PC-3 (cell line): ENCODE measurements at places on chromosomes 11 and 22.

- DNase-seq, result no peak
These were observed 56.8 kb downstream of the PRR5L start for GRCh38 chr11:36352922-36353321.

GRCh38 chr11:106998116-106998915 is 20.0 kb downstream of the GUCY1A2 start:
- DNase-seq, result no peak

DNA sequence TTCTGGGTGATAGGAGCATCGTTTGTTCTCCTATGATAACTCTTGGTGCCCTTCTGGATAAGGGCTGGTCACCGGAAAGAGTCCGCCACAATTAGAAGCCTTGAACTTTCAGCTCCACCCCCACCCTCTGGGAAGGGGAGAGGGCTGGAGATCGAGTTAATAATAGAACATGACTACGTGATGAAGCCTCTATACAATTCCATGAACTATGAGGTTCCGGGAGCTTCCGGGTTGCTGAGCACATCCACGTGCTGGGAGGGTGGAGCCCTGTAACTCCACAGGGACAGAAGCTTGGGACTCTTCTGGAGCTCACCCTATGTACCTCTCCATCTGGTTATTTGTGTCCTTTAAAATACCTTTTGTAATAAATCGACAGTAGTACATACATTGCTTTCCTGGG is 40.3 kb downstream of the ARHGAP42 start:
- DNase-seq, result no peak

DNA sequence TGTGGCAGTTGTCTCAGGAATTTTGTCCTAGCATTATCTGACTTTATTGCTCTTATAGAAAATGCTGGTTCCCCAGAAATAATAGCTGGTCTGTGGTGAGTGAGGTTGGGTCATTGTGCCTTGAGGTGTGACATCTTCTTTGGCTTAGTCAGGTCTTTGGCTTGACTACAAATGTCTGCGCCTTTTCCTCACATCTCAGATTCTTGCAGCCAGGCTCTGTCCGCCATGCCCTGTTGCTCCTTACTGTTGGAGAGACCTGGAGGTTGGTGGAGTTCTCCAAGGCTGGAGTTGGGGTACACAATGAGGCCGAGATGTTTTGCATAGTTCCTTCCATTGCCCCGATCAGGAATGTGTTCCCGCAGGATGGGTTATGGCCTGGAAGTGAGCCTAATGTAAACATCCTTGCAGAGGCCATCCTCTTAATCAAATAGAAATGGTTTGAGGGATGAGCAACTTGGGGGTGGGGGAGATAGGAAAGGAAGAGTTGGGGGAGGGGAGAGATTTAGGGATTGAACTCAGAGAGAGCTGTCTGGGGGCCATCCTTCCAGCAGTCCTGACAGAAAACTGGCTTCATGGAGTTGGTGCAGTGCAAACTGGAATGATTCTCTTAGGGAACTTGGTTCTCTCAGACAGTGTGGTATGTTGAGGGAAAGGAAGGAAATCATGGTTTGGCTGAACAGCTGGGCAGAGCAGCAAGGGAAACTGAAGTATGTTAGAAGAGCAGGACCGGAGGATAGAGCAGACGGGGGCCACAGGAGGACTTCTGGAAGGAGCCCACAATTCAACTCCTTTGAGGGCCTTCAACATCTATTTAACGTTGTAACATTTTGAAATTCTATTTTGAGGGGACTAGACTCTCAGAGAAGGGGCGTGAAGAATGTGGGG is 49.9 kb downstream of the ZBTB16 start:
- DNase-seq, result no peak

DNA sequence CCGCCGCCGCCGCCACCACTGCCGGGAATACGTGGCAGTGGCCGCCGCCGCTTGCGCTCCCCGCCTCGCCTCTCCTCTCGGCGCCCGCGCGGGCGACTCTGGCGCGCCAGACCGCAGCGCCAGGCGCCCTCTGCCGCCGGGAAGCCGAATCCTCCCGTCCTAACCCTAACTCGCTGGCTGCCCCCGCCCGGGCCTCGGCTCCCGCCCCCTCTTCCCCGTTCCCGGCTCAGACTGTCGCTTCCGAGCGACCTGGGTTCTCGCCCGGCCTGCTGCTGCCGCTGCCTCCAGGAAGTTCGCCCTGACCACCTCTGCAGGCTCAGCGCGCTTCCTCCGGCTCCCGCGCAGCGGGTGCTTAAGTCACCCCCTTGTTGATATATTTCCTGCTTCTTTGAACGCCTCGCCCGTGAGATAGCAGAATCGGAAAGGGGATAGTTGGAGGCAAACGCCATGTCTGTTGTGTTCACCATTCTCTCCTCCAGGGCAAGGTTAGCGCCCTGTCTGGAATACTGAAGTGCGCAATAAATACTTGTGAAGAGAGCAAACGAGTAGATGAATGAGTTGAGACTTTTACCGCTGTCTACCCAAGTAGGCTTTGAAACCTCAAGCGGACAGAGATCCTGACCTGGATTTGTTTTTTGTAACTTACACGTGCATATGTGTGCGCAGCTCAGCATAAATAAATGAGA is at the start of gene SMCO4:
SMCO4 (minus strand) TSS at position 100 of the 686 bp plus-strand sequence. CDS start 64,202 bp downstream, outside the sequence.
- DNase-seq, result peak; percentile 92

GRCh38 chr22:38286915-38287669 is 14.3 kb upstream of the TMEM184B start:
- DNase-seq, result no peak

GRCh38 chr11:27720277-27720830 is 20.1 kb upstream of the BDNF start:
- DNase-seq, result peak; percentile 28

GRCh38 chr11:1409108-1409851 is 19.5 kb downstream of the BRSK2 start:
- peak; percentile 8 for DNase-seq

DNA sequence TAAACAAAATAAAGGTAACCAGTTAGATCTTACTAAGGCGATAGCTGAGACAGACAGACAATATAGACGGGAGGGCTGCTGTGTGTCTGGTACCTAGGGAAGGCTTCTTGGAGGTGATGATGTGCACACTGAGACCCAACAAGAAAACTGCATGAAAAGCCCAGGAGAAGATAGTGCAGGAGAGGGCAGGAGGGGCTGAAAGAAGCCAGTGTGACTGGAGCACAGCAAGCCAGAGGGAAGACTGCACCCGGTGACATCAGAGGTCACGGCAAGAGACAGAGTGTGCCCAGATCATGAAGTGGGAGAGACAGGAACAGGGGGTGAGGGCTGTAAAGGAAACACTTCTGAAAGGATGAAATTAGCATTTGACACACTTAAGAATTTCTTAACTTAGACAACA is 266.3 kb downstream of the BRD1 start:
- DNase-seq, result no peak

DNA sequence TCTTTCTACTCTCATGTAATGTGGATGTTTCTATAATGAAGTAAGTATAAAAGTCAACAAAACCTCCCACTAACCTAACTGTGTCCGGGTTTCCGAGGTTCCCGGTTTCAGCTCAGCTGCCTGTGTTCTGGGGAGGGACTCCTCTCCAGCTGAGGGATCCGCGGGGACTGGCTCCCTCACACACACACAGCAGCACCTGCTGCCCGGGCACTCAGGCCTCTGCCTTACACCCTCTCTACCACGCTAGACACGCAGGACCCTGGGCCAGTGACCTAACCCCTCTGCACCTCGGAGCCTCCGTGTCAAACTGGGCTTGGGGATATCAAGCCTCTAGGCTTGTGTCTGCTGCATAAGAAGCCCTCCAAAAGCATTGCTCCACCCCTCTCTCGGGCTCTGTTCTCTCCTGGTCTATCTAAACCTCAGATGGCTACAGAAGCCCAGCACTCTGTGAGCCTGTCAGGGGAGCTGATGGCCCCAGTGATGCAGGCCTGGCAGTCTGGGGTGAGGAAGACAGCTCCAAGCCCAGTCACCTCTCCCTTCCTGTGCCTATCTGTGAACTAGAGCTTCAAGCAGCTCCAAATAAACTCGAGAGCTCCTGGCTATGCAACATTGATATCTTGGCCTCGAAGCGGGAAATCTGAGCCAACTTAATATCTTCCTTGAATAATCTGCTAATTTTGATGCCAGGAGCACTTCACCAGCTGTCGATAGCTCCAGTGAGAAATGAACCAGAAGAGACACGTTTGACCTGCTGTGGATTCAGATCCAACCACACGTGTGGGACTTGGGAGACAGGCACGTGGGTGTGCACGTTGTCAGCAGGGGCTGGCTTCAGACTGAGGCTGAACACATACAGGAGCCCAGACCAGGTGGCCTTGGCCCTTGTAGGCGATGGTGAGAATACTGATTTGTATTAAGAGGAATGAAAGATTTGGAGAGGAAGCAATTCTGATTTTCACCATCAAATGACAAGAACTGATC is 232.7 kb upstream of the B3GAT1 start:
- no peak for DNase-seq

DNA sequence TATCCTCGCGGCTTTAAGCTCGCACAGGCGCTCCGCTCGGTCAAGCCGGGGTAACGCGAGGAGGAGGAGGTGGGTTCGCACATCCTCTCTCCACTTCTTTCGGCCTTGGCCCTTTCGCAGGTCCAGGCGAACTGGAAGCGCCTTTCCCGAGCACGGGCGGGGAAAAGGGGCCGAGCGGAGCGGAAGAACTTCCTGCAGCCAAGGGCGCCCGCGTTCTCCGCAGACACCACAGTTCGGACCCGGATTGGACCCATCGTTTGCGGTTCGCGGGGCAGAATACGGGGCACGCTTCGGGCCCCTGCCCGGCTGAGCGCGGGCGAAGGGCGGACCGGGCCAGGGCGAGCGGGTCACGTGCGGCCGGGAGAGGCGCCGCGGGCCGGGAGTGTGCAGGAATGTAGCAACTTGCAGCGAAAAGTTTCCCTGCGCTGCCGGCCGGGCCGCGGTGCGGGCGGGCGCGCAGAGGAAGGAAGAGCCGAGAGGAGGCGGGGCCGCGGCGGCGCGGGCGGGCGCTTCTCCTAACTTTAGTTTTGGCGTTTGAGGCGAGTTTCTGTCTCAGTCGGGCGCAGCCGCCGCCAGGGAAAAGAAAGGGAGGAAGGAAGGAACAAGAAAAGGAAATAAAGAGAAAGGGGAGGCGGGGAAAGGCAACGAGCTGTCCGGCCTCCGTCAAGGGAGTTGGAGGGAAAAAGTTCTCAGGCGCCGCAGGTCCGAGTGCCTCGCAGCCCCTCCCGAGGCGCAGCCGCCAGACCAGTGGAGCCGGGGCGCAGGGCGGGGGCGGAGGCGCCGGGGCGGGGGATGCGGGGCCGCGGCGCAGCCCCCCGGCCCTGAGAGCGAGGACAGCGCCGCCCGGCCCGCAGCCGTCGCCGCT is at the start of gene YAP1:
YAP1 (plus strand) TSS at position 552 of the 865 bp plus-strand sequence. CDS start 402 bp downstream, outside the sequence.
- DNase-seq, result peak; percentile 95

DNA sequence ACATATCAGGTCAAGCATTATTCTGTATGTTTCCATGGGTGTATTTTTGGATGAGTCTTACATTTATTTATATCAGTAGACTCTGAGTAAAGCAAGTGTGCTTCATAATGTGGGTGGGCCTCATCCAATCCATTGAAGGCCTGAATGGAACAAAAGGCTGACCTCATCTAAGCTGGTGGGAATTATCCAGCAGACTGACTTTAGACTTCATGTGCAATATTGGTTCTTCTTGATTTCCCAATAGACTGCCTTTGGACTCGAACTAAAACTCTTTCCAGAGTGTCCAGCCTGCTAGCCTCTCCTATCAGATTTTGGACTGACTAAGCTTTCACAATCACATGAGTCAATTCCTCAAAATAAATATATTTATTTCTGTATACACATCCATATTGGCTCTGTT is 116.2 kb downstream of the KIF18A start:
- no peak for DNase-seq

GRCh38 chr22:45916515-45916914 is 60.4 kb downstream of the WNT7B start:
- DNase-seq, result no peak

DNA sequence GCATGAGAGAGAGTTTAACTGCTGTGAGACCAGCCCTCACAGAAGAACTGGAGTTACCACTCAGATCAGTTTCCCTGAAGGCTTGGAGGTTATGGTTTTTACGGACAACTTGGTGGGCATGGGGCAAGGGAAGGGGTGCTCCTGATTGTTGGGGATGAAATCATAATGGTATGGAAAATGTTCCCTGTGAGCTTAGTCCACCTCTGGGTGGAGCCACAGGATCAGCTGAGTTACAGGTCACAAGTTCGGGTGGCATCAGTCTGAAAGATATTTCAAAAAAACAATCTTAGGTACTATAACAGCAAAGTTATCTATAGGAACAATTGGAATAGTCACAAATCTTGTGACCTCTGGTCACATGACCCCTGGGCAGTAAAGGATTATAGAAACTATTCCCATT is 162.9 kb downstream of the DLG2 start:
- no peak for DNase-seq

DNA sequence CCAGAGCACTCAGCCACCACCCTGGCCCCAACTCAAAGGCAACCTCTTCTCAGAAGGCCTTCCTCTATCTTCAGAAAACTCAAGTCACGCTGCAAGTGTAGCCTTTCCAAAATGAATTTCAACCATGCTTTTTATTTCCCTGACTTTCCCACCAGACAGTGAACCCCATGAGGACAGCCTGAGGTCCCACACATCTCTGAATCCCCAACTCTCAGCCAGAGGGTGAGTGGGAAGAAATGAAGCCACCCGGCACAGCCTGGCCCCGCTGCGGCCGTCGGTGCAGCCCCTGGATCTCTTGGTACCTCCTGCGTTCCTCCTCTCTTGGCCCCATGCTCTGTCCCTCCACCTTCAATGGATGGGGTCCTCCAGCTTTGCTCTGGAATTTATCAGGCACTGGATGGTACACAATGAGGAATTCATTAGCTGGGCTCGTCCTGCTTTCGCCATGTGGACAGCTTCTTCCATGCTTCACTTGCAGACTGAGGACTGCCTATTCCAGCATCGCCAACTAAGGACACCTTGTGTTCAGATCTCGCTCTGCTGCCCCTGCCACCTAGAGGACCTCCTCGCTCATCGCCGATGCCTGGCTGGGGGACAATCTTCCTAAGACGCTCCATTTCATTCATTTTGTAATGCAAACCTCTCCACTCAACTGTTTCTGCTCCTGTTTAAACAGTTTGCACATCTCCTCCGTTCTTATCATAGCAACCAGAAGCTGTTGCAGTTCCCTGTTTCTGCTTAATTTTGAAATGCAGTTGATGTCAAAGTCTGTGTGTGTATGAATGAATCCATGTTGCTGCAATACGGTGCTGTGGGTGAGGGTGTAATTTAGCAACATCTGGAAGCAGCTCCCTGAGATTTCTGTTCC is 672.1 kb downstream of the TBC1D22A start:
- DNase-seq, result no peak

DNA sequence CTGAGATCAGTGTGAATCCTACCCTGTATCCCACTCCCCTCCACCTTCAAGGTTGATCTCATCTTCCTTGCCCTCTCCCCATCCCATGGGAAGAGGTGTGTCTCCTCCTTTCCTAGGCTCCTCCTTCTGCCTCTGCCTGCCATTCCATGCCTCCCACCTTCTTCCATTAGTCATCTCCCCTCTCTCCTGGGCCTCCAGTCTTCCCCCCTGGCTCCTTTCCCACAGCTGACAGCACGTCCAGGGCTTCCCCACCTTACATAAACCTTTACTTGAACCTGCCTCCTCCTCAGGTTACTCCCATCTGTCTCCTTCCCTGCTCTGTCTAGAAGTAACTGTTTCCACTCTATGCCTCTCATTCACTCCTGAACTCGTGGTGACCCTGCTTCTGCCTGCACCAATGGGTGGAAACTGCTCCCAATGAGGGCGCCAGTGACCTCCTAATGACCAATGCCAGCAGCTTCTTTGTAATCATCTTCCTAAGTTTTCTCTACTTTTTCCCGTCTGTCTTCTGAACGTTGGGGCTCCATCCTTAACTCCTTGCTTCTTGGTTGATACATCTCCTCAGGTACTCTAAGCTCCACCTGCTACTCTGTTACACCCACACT is 266.9 kb upstream of the NARS2 start:
- peak; percentile 67 for DNase-seq

GRCh38 chr11:121634273-121634672 is 181.5 kb upstream of the SORL1-AS1 start:
- DNase-seq, result no peak

GRCh38 chr11:43830928-43831440 is 49.6 kb upstream of the ALKBH3 start:
- DNase-seq, result peak; percentile 97
